ENCODE measurements at places on chromosomes 6 and 20. TPM values are rescaled to one million over a fixed set of nuclear protein-coding genes. Genes with fewer than 3 reads are reported as not detected.

Gene NFATC2
- 5.6 TPM for total RNA-seq

Gene TAF4
- 28.2 TPM for total RNA-seq

Gene MTCH1
- total RNA-seq: 149 TPM

Gene PLN
- total RNA-seq: 31.1 TPM

Gene MDFI
- 1.1 TPM for total RNA-seq

Gene CAPN11
- total RNA-seq: 3.0 TPM

Gene CRISP1
- not detected for total RNA-seq

Gene ASIP
- not detected for total RNA-seq

Gene THBS2
- 5.0 TPM for total RNA-seq

Gene RBBP8NL
- total RNA-seq: 4.8 TPM

Gene BPIFB1
- total RNA-seq: not detected

Gene TPBG
- total RNA-seq: 13.1 TPM

Gene NNAT
- not detected for total RNA-seq

Gene PSORS1C2
- not detected for total RNA-seq

Gene GHRH
- not detected for total RNA-seq

Gene ZSCAN9
- total RNA-seq: 12.8 TPM

Gene PBOV1
- not detected for total RNA-seq

Gene MICB
- 1.3 TPM for total RNA-seq

Gene GPR63
- total RNA-seq: 1.1 TPM

Gene KHDC1
- total RNA-seq: 1.2 TPM

Gene RBBP9
- 10.4 TPM for total RNA-seq

Gene GMPR
- total RNA-seq: 2.3 TPM

Gene BAK1
- 93.5 TPM for total RNA-seq

Gene JPH2
- 0.92 TPM for total RNA-seq

Gene AVP
- total RNA-seq: not detected

Gene LYRM2
- 39.7 TPM for total RNA-seq

Gene TFAP2D
- not detected for total RNA-seq

Gene MCHR2
- not detected for total RNA-seq

Gene GNAS-AS1
- total RNA-seq: 0.87 TPM

Gene DLK2
- 0.28 TPM for total RNA-seq

Gene MDN1
- 21.6 TPM for total RNA-seq

Gene CFAP61
- total RNA-seq: not detected

Gene LTA
- not detected for total RNA-seq

Gene RTN4IP1
- 10.2 TPM for total RNA-seq

Gene CCN2
- total RNA-seq: 37.8 TPM

Gene PTCHD4
- 0.12 TPM for total RNA-seq

Gene PLCB4
- total RNA-seq: 58.2 TPM

Gene BTNL2
- total RNA-seq: not detected

Gene ATP6V1G2
- total RNA-seq: 0.58 TPM

Gene KHDC3L
- total RNA-seq: not detected
